ENCODE measurements at places on chromosomes 6 and 20.
A peak's percentile ranks its signal among the peaks of the same experiment; 100 is the strongest.

DNA sequence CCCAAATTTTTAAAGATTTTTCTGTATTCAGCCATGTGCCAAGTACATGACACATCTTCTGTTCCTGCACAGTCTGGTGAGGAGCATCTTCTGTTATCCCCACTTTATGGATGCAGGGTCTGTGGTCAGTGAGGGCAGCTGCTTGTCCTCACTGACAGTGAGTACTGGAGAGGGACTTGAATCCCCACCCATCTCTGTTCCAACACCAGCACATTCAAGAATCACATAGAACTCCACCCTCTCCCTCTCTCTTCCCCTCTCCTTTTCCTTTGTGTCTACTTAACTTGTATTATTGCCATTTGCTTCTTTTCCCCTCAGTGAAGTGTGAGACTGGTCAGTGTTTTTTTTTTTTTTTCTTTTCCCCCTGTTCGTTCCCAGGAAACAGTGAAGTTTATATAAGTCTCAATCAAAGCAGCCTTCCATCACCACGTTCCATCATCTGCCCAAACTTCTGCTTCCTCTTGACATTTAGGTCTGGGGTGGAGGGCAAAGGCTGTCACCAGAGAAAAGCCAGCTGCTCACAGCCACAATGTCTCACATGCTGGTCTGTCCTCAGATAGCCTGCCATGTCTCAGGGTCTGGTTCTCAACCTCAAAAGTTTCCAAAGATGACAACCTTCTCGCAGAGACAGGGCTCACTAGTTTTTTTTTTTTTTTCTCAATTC lies 110.0 kb upstream of the SSTR4 start:
- DNase-seq = no peak

DNA sequence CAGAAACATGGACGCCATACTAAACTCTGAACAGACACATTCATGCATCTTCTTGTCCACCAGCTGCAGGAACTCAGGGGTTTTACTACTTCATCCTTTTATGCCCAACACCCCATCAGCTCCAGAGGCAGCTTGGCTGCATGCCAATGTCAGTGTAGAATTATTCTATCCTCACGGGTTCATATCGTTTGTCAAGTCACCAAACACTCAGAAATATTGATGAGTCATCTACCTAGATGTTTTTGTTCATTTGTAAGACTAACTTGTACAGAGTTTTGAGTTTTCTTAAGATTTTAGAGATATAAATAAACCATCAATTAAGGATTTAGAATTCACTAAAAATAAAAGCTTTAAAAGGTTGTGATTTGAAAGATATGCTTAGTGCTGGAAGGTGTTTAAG lies 590.7 kb upstream of the FLRT3 start:
- DNase-seq = no peak

GRCh38 chr6:14807130-14807529 lies 438.7 kb upstream of the JARID2 start:
- DNase-seq = peak; percentile 24

DNA sequence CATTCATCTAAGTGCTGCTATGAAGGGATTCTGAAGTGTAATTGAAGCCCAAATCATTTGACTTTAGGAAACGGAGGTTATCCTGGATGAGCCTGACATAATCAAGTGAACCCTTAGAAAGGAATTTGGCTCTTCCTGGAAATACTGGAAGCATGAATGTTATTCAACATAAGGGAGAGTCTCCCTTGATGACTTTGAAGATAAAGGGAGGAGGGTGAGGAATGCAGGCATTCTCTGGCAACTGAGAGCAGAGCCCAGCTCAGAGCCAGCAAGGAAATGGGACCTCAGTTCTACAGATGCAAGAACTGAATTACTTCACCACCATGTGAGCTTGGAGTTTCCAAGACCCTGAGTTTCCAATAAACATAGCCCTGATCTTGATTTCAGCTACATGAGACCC lies 168.2 kb downstream of the DLL1 start:
- DNase-seq = peak; percentile 10

- DNase-seq = peak; percentile 6
Measured at GRCh38 chr20:34300256-34300806, 2.8 kb downstream of the AHCY start.

DNA sequence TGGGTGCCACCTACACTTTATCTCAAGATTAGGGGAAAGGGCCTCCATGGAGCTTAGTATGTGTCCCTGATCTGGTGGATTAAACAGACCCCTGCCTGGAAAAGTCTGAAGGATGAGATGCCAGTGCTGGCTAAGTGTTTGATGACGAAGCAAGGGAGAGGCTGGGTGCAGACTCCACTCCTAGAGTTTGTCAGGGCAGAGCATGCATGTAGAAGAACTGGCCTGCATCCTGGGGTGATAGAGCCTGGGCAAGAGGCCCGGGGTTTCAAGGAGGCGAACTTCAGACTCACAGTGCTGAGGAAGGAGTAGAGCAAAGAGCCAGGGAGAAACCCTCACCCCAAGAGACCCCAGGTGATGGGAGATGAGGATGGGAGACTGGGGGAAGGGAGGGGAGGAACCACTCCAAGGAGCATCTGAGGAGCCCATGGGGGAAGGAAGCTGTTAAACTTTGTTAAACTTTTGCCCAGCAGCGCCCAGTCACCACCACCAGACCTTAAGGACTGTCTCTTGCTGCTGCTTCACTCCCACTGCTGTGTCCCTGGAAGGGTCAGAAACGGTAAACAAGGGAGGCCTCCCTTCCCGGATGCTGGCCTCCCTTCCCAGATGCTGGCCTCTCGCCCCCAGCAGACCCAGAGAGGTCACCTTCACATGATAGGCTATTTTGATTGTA lies 61.6 kb downstream of the RPRD1B start:
- DNase-seq = peak; percentile 24

DNA sequence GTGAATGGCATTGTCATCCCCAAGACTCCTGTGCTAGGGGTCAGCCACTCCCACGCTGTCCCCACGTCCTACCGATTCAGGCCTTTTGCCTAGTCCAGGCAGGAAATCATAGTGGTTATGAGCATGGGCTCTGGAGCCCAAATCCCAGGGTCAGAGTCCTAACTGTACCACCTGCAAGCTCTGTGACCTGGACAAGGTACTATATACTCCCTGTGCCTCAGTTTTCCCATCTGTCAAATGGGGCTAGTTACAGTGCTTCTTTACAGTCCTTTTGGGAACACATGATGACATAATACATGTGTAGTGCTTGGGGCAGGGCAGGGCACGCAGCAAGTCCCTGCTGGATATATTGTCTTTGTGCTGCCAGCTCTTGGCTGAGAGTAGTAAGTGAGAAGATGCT lies 27.2 kb downstream of the EFCAB8 start:
- DNase-seq = no peak

DNA sequence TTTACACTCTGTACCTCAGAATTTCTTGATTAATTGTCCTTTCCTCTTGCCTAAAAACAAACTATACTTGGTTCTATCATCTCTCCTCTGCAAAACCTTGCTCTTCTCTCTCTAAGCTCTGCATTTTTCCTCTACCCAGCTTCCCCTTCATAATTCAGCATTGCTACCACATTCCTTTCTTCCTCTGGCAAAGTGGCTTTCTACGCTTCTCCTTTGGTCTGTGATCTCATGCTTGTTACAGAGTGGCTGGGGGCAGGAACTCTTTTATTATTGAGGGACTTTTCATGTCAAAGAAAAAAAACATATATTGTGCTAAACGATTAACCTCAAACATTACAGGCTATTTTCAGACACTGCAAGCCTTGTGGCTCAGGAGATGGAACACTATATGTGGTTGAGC lies 333.3 kb upstream of the KCNQ5 start:
- DNase-seq = no peak

DNA sequence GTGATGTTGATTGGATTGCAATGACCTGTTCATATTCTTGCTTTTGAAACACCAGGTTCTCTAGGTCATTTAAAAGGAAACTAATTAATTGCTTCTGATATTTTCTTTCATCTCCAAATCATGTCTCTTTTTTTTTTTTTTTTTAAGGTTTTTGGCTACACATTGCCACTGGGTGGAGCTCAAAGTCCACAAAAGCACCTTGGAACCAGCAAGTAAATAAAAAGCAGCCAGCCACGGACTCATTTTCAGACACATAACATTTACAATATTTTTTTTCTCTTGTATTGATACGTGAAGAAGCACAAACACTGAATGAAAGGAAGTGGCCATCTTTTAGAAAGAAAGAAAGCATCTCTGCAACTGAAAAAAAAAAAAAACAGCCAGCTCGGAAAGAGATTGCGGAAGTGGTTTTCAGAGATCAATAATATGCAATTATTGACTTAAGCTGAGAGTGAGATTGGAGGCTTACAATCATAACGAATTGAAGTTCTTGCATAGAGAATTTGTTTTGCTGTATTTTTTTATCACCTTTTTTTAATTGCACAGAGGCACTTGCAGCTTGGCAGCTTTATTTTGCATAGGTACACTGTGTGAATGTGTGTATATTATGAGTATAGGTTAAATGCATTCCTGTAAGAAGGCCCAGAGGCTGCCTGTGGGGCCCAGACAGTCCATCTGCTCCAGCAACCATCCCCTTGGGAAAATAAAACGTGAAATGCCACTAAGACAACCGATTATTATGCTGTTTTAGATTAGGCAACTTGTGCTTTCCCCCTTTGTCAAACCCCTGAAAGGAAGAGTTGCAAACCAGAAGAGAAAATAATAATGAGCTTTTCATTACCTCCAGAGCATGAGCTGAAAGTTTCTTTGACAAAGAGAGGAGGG lies 28.2 kb downstream of the CGA start:
- DNase-seq = peak; percentile 69

- DNase-seq = no peak
Measured at GRCh38 chr6:127481111-127481510, 21.9 kb upstream of the KIAA0408 start.

DNA sequence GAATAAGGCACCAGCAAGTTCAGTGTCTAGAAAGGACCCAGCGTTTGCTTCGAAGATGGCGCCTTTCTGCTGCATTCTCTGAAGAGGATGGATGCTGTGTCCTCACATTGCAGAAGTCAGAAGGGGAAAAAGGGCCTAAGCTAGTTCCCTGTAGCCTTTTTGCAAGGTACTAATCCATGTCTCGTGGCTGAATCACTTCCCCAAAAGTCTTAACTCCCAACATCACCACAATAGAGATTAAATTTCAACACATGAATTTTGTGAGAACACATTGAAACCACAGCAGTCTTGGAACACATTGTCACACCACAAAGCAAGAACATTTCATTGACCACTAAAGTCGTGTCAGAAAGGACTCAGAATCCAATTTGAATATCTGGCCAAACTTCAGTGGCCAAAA lies 42.1 kb downstream of the KLHL31 start:
- DNase-seq = peak; percentile 78

GRCh38 chr6:44020148-44020547 lies 107.1 kb downstream of the MRPL14 start:
- peak; percentile 81 for DNase-seq

- no peak for DNase-seq
Measured at GRCh38 chr20:47535088-47535487, 33.4 kb downstream of the NCOA3 start.

DNA sequence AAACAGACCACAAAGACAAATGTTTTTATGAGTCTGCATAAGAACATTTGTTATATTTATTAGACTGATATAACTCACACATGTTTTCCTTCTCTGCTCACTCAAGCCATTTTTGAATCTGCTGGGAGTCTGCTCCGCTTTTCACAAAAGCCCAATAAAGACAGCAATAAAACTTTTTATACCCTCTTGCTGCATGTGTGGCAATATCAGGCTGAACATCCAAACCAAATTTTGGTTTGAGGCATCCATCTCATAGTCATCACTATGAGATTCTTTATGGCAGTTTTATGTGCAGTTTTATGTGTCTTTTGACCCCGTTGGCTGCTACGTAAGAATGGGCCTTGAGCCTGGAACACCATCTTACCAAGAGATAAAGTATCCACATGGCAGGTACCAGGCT lies 1276.8 kb upstream of the ADGRB3 start:
- no peak for DNase-seq

GRCh38 chr6:18016698-18017097 lies 29.3 kb upstream of the KIF13A start:
- DNase-seq = no peak

GRCh38 chr20:12762725-12763124 lies 246.0 kb upstream of the SPTLC3 start:
- no peak for DNase-seq

DNA sequence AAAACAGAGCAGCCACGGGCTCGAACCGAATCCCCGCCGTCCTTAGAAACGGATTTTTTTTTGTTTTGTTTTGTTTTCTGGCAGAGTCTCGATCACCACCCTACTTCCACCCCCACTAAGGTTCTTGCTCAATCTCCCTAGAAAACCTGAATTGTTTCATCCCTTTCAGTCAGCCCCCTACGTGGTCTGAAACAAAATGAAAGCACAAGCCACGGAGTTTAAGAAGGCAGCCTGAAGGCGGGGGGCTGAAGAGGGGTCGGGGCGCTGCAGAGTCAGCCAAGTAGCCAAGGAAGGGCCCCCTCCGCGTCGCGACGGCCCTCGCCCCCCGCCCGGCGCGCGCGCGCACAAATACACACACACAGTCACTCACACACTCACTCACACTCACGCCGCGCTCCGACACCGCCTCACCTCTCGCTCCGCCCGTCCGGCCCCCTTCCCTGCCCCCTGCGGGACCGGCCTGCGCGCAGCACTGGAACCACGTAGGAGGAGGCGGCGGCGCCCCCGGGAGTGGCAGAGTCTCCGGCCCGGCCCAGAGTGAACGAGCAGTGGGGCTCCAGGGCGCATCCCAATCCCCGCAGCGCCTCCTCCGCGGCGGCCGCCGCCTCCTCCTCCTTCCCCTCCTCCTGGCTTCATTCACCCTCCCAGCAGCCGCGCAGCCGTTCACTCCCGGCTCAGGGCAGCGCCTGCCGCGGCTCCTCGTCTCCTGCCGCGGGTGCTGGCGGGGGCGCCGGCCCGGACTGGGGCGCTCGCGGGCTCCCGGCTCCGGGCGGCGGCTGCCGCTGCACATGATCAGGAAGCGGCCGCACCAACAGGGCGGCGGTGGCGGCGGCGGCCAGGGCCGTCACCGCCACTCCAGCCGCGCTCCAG lies 1.4 kb downstream of the ATXN1 start:
- peak; percentile 83 for DNase-seq

DNA sequence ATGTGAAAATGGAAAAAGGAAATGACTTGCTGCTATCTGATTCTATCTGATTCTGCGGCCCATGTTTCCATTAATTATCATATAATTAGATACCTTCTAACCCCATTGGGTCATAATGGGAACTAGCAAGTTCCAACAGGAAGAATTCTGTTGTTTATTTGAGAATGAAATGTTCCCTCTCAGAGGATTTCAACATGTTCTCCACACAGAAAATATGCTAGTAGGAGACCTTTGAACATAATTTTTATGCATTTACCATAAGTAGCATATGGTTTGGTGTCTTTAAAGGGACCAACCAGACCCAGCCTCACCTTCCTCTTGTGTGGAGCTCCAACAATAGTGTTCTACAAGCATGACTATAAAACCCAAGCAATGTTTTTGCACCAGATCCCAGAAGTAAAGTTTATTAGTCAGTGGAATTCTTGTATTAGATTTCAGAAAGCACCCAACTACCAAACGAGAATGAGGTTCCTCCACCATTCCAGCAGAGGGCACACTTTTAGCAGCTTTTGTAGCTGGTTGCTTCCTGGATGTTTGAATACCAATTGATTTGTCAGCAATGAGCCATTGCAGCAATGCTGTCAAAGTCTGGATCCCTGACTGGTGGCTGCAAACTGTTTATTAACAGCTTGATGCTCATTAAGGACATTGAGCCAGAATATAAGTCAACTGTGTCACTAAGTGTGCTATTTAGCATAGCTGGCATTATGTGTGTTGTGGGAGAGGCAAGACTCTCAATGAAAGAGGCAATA lies 143.6 kb upstream of the GJE1 start:
- DNase-seq = peak; percentile 86

- DNase-seq = no peak
Measured at GRCh38 chr6:131065824-131066171, 2.8 kb upstream of the EPB41L2 start.

- DNase-seq = no peak
Measured at GRCh38 chr20:50286174-50286511, 95.5 kb downstream of the CEBPB start.

Data from fibroblast of mammary gland (primary cell).